ENCODE measurements at places on chromosomes 4 and X. TPM values are rescaled to one million over a fixed set of nuclear protein-coding genes. Genes with fewer than 3 reads are reported as not detected.

- DNase-seq, result no peak
These were observed 241.0 kb downstream of the AFF2 start for GRCh38 chrX:148741441-148741840.

NAP1L5 gene
- 1.5 TPM for total RNA-seq

CPE gene
- 15.2 TPM for total RNA-seq

DNA sequence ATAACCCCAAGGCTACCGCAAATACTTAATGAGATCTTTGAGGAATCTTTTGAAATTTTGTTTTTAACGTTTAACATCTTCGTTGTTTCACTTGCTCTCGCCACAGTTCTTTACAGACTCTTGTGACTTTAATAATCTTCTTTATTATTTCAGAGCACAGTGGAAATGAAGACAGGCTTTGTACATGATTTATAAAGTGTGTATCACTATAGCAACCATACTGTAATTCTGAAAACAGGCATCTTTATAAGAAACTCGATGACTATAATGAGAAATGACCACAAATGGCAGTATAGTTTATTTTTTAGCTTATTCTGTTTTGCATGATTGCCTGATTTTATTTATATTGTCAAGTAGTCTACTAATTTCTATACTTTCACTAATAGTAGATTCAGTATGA is 224.4 kb upstream of the GALNTL6 start:
- DNase-seq, result no peak

GRCh38 chr4:172776203-172776861 is 392.3 kb upstream of the GALNT7 start:
- no peak for DNase-seq

DNA sequence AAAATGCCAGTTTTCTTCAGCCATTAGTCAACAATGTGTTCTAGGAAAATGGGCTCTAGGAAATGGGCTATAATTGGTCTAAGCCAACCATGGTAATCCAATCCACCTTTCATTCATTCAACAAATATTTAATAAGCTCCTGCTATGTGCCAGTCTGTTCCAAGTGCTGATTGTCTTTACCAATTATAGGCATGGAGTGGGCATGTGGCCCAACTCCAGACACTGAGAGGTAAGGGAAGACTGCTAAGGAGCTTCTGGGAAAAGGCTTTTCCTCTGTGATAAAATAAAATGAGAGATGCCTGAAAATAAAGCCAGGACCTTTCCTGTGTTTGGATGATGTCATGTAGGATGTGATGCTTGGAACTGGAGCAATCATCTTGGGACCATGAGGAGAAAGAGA is 43.3 kb downstream of the HOPX start:
- DNase-seq, result no peak

GRCh38 chrX:72255445-72255844 is 16.6 kb upstream of the ERCC6L start:
- no peak for DNase-seq

GRCh38 chr4:48032721-48033120 is 16.1 kb downstream of the NIPAL1 start:
- no peak for DNase-seq

CAPN6 gene
- 0.05 TPM for total RNA-seq

GRCh38 chrX:2478546-2479419 is 22.0 kb downstream of the DHRSX start:
- no peak for DNase-seq

DUX4 gene
- total RNA-seq, result not detected

DNA sequence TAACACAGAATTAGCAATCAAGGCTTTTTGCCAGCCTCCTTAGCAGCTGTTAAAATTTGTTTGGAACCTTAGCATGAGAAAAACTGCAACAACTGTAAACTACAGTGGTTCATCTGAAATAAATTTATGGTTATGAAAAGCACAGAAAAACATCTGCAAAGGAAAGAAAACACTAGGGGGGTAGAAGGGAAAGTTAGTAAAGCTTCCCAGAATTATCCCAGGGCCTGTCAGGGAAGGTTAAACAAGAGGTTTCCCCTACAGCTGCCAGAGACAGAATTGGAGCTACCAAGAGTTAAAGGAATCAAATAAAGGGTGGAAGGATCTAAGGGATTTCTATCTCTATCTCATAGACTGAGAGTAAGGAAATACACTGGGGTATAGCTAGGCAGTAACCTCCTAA is 234.7 kb upstream of the DIAPH2 start:
- DNase-seq, result no peak

SLC25A4 gene
- total RNA-seq, result 13.2 TPM

- no peak for DNase-seq
These were observed 42.7 kb downstream of the METAP1 start for GRCh38 chr4:99038213-99038612.

SPANXA2 gene
- 0.68 TPM for total RNA-seq

- DNase-seq, result no peak
These were observed 20.8 kb upstream of the PRPS2 start for GRCh38 chrX:12770440-12770839.

SSX4 gene
- total RNA-seq, result not detected

CT55 gene
- total RNA-seq, result not detected

DNA sequence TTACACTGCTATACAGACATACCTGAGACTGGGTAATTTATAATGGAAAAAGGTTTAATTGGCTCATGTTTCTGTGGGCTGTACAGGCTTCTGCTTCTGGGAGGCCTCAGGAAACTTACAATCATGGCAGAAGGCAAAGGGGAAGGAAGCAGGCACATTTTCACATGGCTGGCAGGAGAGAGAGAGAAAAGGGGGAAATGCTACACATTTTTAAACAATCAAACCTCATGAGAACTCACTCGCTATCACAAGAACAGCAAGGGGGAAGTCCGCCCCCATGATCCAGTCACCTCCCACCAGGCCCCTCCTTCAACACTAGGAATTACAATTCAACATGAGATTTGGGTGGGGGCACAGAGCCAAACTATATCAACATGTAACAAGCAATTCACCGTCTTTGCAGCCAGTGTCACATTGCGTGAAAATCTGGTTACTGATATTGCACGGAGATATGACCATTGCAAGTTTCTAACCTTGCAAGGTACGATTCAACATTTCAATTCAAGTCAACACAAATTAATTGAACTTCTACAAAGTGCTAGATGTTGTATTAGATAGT is 61.7 kb upstream of the RELL1 start:
- DNase-seq, result no peak

DNA sequence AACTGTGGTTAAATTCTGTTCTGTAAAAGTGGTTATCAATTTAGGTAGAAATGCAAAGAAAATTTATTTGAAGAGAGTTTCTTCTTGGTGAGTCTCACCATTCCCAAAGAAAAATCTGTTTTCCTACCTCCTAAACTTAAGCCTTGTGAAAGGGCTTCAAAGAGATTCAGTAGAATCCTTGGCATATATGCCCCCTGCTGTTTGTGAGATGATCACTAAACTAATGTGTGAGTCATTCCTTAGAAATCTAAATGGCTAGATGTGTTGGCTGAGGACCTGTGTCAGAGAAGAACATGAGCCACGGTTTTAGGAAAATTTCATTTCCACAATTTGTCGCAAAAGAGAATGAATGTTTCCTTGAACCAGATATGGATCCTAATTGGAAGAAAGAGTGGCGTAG is 260.9 kb downstream of the SLC7A11 start:
- DNase-seq, result peak; percentile 12

USP51 gene
- 1.8 TPM for total RNA-seq

PNCK gene
- not detected for total RNA-seq

- peak; percentile 51 for DNase-seq
These were observed 188.4 kb upstream of the TBC1D9 start for GRCh38 chr4:140944572-140944971.

- no peak for DNase-seq
These were observed 10.0 kb downstream of the TNIP3 start for GRCh38 chr4:121154103-121154515.

GRCh38 chr4:58564695-58565475 is 1454.7 kb upstream of the IGFBP7 start:
- no peak for DNase-seq

DNA sequence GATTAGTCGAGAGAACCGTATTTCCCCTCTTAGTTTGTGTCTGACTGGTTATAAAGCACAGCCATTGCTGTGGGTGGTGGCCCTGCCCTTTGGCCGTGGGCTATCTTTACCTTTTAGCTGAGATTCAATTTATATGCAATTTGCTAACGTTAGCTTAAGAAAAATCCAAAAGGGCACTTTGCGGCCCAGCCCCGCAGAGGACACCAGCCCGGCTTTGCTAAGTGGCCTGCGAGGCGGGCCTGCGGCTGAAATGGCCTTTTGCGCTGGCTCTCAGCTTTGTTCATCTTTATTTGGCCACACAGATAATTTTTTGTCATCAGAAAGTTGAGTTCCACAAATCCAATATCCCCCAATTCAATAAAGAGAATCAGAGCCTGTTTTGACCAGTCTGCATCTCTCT is 48.3 kb downstream of the CPZ start:
- DNase-seq, result no peak

GRCh38 chr4:168978001-168978700 is 31.9 kb downstream of the CBR4 start:
- no peak for DNase-seq

DNA sequence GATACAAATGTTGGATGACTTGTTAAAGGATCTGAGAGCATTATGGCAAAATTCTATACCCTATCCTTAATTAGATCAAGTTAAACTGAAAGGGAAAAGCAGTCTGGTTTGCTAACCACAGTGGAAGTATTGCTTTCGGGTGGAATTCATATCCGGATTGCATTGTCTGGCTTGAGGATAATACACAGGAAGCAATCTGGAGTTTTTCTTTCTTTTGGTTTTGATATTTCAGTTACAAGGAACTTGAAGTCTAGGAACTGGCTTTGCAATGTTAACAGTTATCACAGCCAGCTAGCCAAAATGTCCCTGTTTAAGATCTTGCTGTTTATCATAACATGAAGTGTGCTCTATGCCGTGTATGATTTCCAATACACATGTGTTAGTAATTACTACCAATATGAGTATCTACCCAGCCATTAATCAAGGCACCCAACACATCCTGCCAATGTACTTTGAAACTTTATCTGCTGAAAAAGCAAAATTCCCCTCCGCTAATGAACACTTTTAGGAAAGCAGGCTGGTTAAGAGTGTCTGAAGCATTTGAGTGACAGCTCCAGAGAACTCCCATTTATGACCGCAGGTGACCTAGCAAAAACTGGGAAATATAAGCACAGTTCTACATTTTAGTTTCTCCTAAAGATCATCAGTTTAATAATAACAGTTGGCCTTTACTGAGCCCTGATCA is 146.4 kb downstream of the PALLD start:
- no peak for DNase-seq

OPN1MW gene
- not detected for total RNA-seq

DNA sequence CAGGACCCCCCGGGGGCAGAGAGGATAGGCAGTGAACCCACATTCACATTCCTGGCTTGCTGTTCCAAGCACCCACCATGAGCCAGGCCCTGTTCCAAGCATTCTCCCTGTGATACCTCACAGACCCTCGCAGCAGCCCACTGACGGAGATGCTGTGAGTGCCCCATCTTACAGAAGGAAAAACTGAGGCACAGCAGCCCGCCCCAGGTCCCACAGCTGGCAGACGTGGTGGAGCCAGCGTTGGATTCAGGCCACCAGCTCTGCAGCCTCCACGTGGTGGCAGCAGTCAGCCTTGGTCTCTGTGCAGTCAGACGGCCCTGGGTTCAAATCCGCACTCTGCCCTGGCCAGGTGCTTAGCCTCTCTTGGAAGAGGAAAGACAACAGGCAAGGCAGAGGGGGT is 16.8 kb downstream of the MAN2B2 start:
- no peak for DNase-seq

GRCh38 chrX:130159776-130160175 is 5.9 kb downstream of the AIFM1 start:
- DNase-seq, result no peak

DNA sequence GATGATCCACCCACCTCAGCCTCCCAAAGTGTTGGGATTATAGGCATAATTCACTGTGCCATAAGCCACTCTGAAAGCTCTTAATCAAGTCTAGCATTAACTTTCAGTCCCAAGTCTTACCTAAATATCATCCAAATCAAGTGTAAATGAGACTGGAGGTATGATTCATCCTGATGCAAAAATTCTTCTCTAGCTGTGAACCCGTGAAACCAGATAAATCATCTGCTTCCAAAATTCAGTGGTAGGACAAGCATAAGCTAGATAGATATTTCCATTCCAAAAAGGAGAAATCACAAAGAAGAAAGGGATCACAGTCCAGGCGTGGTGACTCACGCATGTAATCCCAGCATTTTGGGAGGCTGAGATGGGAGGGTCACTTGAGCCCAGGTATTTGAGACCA is 8.8 kb upstream of the TBC1D25 start:
- DNase-seq, result no peak

GRCh38 chr4:168736860-168737805 is 240.3 kb downstream of the PALLD start:
- DNase-seq, result no peak

- DNase-seq, result no peak
These were observed 186.9 kb downstream of the LRBA start for GRCh38 chr4:150828159-150828558.

OTUD6A gene
- not detected for total RNA-seq

DNA sequence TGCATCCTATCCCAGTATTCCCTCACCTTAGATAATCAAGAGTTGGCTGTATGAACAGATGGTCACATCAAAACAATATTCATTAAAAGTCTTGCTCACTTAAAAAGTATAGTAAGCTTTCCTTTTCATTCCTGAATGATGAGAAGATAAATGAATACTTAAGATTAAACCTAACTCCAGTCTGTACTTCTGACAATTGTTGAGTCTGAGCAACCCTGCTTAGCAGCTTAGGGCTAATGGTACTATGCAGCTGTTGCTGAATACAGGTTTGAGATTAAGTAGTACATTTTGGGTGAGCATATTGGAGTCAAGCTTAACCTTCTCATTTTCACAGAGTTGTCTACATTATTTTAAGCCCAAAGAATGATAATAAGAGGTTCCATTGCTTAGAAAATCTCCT is 121.7 kb upstream of the ETNPPL start:
- DNase-seq, result no peak

SYTL5 gene
- 0.22 TPM for total RNA-seq

GRCh38 chr4:1646690-1647089 is 37.4 kb downstream of the FAM53A start:
- no peak for DNase-seq

UTP3 gene
- 12.7 TPM for total RNA-seq

DNA sequence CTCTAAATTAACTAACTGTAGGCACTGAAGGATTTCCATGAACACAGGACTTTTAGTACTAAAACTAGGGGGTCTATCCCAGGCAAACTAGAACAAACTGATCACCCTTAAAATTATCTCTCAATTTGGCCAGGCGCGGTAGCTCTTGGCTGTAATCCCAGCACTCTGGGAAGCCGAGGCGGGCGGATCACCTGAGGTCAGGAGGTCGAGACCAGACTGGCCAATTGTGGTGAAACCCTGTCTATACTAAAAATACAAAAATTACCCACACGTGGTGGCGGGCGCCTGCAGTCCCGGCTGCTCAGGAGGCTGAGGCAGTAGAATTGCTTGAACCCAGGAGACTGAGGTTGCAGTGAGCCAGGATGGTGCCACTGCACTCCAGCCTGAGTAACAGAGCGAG is 436.6 kb downstream of the RPA4 start:
- DNase-seq, result no peak

GRCh38 chr4:13481569-13481968 is 2.6 kb downstream of the RAB28 start:
- DNase-seq, result no peak

GRCh38 chrX:130975947-130976346 is 72.9 kb upstream of the ENOX2 start:
- DNase-seq, result peak; percentile 7

- no peak for DNase-seq
These were observed 283.9 kb downstream of the IDS start for GRCh38 chrX:149221230-149221629.

Measured in SJSA1 (cell line).